Left lobe of liver (tissue), 2 donors: ENCODE measurements at places on chromosomes 7 and 10. TPM values are rescaled to one million over a fixed set of nuclear protein-coding genes. Genes with fewer than 3 reads are reported as not detected.

DNA sequence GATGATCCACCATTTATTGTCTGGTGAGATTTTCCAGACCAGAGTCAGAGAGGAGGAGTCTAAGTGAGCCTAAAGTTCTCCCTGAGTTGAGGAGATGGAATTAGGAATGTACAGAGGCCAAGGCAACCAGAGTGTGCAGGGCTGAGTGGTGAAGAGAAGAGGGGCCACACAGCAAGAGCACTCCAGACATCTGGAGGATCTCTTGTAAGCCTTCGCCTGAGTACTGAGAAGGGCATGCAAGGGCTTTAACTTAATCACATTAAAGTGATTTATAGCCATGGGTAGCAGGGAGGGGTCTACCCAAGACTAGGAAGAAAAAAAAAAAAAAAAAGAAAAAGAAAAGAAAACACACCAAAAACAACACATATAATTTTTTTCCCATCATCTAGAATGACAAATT is 1190.4 kb downstream of the GATA3 start:
- no peak for DNase-seq

DNA sequence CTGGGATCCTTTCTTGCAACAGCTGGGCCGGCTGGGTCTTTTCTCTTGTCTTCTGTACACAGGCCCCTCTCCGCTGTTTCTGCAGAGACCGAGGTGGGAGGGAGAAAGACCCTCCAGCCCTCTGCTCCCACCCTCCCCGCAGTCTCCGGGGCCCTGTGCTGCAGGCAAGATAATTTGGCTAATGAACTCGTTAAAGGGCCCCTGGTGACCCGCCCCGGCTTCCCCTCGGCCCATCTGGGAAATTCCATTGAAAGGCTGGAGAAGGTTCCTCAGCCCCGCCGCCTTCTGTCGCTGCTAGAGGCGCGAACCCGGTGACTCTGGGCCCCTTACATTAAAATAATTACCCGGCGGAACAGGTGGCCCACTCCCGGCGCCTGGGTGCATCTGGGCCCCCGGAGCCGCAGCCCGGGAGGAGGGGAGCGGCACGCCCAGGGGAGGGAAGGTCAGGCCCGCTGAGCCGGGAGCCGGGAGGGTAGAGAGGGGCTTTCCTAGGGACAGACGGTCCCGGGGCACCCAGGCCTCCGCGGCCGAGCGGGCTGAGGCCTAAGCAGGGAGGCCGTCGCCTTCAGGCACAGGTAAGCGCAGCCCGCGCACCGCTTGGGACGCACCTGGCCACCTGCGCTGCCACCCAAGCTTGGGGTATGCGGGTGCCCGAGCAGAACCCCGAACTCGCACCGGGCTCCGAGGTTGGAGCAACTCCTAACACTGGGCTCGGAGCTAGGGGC is 7.3 kb upstream of the MNX1 start:
- DNase-seq, result no peak

GRCh38 chr10:30160271-30160982 is 101.0 kb upstream of the JCAD start:
- peak; percentile 66 for DNase-seq

DNA sequence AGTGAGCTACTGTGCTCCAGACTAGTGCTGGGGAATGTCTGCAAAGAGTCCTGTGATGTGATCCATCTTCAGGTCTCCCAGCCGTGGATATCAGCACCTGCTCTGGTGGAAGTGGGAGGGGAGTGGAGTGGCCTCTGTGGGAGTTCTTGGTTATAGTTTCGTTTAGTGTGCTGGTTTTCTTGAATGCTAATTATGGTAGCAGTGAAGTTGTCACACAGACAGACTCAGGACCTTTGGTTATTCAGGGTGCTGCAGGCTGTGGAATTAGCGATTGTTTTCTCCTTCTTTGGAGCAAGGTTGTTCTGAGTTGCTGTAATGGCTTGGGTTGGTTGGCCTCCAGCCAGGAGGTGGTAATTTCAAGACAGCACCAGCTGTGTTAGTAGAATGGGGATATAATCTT is 132.7 kb upstream of the HGF start:
- DNase-seq, result no peak

GRCh38 chr7:29363636-29364425 is 169.3 kb downstream of the CHN2 start:
- DNase-seq, result no peak

- no peak for DNase-seq
Observed at GRCh38 chr10:125217990-125218675, 57.8 kb upstream of the CTBP2 start.

DNA sequence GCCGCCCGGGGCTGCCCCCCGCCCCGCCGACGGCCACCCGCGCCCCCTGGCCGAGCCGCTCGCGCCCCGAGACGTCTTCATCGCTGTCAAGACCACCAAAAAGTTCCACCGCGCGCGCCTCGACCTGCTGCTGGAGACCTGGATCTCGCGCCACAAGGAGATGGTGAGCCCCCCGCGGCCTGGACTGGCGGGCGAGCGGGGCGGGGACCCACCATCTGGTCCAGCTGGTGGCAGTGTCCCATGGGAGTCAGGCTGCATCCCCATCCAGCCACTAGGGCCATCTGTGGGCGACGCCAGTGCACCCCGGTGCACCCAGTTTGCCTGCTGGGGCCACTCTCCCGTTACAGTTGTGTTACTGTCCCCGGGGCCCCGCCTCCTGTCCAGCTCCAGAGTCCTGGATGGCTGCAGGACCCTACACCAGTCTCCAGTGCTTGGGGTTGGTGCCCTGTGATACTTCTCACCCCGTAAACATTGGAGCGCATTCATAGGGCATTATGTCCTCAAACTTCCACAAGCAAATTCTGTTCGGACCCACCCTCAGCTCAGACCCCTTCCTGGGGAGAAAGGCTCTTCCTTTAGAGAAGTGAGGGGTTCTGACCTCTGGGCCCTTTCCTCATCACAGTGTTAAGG is 672 bp downstream of the LFNG start:
- DNase-seq, result no peak

DNA sequence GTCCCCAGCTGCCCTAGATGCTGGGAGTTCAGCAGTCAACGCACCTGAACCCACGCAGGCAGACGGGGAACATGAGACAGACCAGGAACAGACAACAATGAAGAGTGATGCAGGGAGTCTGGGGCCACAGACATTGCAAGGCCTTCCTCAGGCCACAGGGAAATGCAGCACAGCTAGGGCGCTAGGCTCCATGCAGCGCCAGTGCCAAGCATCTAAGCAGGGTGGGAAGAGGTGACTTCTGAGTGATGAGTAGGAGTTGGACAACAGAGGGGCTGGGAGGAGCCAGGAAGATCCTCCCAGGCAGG is 7.7 kb upstream of the RET start:
- DNase-seq, result no peak

GRCh38 chr7:80885757-80886156 is 33.1 kb downstream of the SEMA3C start:
- no peak for DNase-seq

DNA sequence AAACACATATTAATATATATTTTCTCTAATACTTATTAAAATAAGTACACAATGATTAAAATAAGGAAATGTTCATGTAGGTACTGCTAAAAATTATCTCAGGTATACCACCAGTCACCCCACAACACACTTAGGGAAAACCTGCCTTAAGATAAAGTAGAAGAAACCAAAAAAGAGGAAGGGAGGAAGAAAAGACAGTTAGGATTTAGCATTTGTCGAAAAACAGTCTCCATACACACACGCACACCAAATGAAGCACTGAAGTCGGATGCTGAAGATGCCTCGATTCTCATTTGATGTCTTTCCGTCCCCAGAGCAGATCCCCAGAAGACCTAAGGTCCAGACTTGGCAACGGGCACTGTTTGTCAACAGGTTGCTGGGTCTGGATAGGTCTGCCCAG is 30.0 kb upstream of the ARID5B start:
- DNase-seq, result no peak

DNA sequence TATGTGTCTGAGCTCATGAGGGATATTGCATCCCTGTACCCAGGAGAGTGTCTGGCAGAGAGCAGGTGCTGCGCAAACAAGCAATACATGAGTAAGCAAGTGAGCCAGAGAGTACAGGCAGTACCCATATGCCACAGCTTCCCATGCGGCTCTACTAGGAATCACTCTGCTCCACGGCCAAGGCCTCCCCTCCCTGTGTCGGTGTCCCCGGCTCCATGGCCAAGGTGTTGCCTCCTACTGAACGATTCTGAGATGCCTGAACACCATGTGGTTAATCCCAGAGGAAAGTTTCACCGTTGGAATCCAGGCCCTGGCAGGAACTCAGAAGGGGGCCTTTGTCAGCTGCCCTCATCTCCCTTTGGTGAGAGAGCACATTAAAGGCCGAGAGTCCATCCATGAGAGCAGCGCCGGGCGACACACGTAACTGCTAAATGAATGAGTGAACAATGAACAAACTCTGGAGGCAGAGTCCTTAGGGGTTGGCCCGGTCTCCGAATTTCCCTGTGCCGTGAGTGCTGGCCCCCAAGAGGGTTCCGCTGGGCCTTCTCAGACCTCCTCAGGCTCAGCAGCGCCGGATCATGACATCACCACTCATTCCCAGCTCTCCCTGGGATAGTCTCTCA is 136.0 kb upstream of the FAM20C start:
- no peak for DNase-seq

- no peak for DNase-seq
Observed at GRCh38 chr10:24938525-24938924, 13.9 kb downstream of the PRTFDC1 start.

DNA sequence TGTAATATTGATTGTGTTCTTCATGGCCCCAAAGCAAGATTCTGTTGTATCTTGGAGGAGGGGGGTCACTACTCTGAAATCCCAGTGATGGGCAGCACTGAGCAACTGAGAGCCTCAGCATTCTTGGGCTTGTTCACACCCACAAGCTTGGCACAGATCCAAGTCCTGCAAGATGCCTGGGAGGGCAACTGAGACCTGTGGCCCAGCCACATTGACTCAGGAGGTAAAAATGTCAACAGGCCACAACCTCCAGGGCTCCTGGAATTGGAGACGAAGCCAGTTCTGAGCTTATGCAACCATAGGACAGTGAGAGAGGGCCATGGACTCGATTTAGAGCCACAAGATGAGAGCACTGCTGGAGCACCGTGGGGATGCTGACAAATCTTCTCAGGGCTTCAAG is 3.1 kb upstream of the DOCK1 start:
- DNase-seq, result no peak

DNA sequence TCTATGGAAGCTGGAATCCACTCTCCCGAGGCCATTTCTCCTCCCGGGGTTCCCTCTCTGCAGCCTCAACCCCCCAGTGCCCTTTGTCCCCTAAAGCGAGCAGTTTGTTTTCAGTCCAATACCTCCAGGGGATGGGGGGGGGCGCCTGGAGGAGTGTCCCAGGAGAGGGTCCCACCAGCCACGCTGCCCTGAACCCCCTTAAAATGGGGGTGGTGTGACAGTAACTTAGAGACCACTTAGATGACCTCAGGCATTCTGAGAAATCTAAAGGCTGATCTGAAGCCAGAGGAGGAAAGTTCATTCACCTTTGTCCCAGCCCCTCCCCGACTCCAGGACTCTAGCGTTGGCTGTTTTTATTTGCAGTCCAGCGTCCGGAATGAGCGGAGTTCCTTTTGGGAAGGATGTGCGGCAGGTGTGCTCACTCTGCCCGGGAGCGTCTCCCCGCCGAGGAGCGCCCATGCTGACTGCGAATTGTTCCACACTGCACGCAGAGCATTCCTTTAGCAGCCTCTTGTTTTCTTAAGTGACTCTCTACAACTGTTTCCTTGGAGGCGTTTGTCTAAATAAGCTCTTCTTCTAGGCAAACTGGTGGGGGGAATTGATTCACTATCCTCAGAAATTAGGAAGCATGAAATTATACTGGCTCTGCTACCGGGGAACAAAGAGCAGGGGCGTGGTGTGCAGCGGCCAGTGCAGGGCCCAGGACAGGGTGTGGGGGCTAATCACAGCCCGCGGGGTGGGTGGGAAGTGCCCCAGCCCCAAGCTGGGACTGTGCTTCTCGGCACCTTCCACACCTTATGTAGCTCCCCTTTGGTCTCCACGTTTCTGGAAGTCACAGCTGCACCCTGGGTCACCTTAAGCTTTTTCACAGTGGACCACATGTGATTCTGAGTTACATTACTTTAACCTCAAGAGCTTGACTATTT is 46.3 kb downstream of the SYPL1 start:
- DNase-seq, result peak; percentile 78

GRCh38 chr10:58511765-58512490 is 744 bp upstream of the BICC1 start:
- DNase-seq, result no peak

DNA sequence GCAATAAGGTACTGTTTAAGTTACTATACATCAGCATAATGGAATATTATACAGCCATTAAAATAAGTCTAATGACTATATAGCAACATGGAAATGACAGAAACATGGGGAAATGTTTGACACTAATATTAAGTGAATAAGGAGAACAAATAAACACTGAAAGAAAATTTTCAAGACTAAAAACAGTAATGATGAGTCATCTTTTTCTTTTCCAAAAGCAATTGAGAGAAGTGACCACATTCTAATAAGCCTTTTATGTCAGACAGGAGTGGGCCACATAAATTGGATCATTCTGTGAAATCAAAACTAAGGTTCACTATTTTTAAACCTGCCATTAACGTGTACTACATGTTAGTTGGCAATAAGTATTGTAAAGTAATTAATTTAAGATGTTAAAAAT is 187.5 kb downstream of the AHR start:
- no peak for DNase-seq

DNA sequence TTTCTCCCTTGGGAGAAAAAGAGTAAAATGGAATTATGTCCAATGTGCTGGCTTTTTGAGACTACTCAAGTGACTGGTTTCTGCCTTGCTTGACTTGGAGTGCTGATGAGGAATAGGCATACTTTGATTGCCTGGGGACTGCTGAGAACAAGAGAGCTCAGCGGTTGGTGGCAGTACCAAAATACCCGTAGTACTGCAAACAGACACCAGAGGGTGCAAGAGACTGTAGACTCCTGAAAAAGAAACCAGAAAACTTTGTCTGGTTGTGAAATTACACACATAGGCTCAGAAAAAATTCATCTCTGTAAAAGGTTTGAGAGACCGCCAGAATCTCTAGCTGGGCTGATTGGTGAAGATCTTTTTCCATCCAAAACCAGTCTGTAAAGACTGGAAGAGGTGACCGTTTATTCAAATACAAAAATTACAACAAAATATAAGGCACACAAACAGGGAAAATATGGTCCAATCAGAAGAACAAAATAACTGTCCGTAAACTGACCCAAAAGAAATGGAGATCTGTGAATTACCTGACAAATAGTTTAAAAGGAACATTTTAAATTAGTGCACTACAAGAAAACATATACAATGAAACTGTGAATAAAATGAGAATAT is 18.5 kb downstream of the BICC1 start:
- DNase-seq, result peak; percentile 53

PON3 gene
- total RNA-seq, result 256 TPM

AP3M1 gene
- total RNA-seq, result 14.6 TPM

TEX36 gene
- not detected for total RNA-seq

UNCX gene
- not detected for total RNA-seq

LOXL4 gene
- total RNA-seq, result 0.55 TPM

PRPS1L1 gene
- total RNA-seq, result not detected
